Stimulated activated CD8-positive, alpha-beta memory T cell treated with anti-CD3 and anti-CD28 coated beads, Interleukin-4, amount 100 ng/mL, for 4 hours (primary cell): ENCODE measurements at places on chromosomes 1 and 21.

GRCh38 chr21:36606287-36606982 lies 92.5 kb upstream of the SIM2 start:
- DNase-seq, result no peak

DNA sequence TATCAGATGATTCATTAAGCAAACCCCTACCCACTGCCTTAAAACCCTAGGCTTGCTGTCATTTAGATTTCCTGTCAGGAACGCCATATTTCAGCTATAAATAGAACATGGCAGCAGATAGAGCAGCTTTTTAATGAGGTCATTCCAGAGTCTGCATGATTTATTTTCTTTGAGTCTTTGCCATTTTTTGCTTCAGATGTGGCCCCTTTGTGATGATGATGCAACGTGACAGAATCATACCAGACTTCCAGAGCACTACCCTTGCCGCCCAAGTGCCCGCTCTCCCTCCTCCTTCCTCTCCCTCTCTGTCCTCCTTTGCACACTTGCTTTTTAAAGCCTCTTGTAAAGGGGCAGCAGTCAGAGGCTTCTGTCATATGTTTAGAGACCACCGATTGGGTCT lies 55.5 kb upstream of the TRIM67 start:
- no peak for DNase-seq

GRCh38 chr1:66283622-66284041 lies 250.3 kb upstream of the SGIP1 start:
- no peak for DNase-seq

GRCh38 chr21:37835481-37835880 lies 80.8 kb downstream of the KCNJ6 start:
- DNase-seq, result no peak

DNA sequence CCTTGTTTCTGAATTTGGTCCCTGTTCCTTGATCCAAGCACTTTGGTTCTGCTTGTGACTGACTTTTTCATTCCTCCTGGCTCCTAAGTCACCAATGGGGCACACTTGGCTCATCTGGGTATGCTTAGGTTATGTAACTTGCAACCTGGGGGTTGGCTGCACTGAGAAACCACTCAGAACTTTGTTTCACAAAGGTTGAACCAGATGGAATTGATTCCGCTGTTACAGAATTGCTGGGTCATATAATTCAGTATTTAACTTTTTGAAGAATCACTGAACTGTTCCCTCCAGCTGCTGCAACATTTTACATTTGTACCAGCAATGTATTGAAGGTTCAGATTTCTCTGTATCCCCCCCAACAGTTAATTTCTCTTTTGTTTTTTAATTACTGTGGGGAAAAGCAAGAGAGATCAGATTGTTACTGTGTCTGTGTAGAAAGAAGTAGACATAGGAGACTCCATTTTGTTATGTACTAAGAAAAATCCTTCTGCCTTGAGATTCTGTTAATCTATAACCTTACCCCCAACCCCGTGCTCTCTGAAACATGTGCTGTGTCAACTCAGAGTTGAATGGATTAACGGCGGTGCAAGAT lies 9.6 kb upstream of the NVL start:
- no peak for DNase-seq
